ENCODE measurements at places on chromosomes 3 and 15.

GRCh38 chr3:133996251-133996661 lies 33.5 kb downstream of the SLCO2A1 start:
- DNase-seq = no peak

DNA sequence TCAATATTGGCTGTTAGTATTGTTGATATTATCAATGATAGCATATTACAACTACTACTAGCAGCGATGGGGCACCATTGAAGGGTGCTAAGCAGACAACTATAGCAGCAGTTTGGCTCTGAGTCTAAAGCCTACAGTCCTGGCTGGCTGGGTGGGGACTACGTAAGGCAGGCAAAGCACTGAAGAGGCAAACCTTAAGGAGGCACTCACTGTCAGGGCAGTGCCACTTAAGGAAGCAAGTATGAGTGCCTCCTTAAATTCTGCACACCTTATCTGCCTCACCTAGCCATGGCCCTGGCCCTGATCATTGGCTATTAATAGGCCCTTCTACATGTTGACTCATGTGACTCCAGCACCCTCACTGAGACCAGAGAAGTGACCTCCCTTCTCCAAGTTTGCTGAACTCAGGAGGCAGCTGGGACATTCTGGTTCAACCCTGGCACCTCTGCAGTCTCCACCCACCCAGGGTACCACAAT lies 20.6 kb downstream of the CDCP1 start:
- DNase-seq = no peak

- no peak for DNase-seq
These were observed 35.3 kb downstream of the KLF13 start for GRCh38 chr15:31361764-31362515.

DNA sequence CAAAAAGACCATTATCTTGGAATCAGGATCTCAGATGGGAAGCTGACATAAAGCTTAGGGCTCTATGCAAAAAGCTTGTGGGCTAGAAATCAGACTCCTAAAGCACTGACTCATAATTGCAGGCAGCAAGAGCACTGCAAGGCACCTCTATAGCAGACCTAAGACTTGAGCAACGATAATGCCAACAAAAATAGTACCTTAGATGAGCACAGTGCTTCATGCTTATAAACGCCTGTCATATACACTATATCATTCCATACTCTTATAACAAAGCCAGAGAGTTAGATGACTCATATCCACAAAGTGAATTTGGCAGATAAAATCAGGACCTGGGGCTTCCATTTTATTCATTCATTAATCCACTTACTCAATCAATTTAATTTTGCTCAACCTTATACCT lies 560.8 kb downstream of the MCTP2 start:
- DNase-seq = no peak

GRCh38 chr3:63851287-63851686 lies 12.3 kb downstream of the THOC7 start:
- no peak for DNase-seq

- no peak for DNase-seq
These were observed 15.8 kb downstream of the SLC12A1 start for GRCh38 chr15:48221885-48222284.

DNA sequence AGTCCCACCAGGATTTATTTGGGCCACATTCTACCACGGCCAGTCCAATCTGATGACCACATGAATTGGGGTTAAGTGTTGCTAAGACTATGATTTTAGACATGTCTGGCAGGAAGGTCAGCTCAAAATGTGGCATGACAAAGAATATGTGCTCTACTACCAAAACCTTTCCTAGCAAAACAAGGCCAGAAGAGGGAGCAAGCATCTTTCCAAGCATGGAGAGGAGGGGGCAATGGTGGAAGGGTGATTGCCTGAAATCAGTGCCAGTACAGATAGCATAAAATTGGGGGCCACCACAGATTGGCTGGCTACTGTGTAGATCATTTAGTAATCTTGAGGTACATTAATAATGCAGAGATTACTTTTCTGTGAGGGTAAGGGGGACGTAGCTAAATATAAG lies 43.2 kb downstream of the TMEM39A start:
- DNase-seq = no peak

GRCh38 chr3:129123314-129124060 lies 1.9 kb upstream of the RAB43 start:
- peak; percentile 66 for DNase-seq

GRCh38 chr3:196270499-196270898 lies 17.0 kb downstream of the PCYT1A start:
- DNase-seq = no peak

GRCh38 chr3:196918968-196919367 lies 23.4 kb downstream of the NCBP2 start:
- no peak for DNase-seq

GRCh38 chr3:32873531-32874130 lies 55.8 kb downstream of the TRIM71 start:
- DNase-seq = no peak

GRCh38 chr15:100114100-100114499 lies 227.7 kb downstream of the ADAMTS17 start:
- no peak for DNase-seq

- DNase-seq = no peak
These were observed 134.4 kb upstream of the FAM3D start for GRCh38 chr3:58800940-58801339.

GRCh38 chr15:86647810-86648440 lies 568.3 kb downstream of the AGBL1 start:
- DNase-seq = no peak

- no peak for DNase-seq
These were observed 18.8 kb upstream of the SACM1L start for GRCh38 chr3:45670436-45670835.

DNA sequence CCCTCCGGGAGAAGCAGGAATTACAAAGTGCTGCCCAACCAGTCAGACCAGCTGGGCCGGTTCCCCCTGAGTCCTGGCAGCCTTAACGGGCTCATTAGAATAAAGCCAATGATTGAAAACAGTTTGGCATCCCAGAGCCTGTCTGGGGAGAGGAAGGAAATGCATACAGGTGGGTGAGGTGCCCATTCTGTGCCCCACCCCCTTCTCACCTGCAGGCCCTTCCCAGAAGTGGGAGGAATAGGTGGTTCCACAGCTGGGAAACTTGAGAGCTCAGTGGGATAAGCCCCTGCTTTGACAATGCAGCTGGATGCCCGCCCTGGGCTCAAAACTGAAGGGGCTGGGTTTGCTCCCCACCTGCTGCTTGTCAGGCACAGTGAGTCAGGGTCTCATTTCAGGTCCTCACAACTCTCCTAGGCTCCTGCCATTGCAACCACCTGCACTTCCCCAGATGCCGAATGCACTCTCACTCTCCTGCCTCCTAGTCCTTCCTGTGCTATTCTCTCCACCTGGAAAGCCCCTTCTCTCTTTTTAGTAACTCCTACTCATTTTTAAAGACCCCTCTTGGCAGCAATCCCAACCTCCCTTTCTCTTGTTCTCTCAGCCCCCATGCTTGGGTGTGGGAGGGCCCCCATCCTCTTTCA lies 5.5 kb upstream of the BUB1B start:
- no peak for DNase-seq

- DNase-seq = peak; percentile 67
These were observed 47.0 kb downstream of the ZNF609 start for GRCh38 chr15:64507293-64507802.

GRCh38 chr3:66394753-66395249 lies 106.0 kb downstream of the LRIG1 start:
- DNase-seq = peak; percentile 58

GRCh38 chr15:76344893-76345582 lies 8.5 kb downstream of the ISL2 start:
- DNase-seq = no peak

GRCh38 chr3:20197775-20198174 lies 11.8 kb upstream of the SGO1 start:
- DNase-seq = no peak

DNA sequence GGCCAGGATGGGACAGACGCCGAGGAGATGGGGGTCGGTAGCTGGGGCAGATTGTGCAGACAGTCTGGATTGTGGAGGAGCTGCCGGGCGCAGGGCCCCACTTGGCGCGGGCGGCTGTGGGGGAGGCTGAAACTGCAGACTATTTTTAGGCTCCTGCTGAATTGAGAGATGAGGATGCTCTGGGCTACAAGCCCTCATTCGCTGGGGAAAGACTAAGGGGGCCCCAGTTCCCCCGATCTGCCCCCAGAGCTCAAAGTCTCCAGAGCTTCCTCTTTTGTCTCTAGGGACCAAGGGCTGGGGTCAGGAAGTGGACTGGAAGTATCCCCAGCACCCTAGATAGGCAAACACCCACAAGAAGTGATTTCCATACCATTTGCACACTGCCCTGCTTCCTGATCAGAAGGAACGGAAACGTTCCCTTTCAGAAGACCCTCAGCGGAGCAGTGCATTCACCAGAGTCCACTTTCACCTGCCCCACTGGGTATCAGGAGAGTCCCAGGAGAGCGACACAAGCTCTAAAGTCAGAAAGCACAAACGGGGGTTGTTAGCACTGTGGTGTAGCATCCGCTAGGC lies 29.7 kb downstream of the SEMA7A start:
- DNase-seq = no peak

DNA sequence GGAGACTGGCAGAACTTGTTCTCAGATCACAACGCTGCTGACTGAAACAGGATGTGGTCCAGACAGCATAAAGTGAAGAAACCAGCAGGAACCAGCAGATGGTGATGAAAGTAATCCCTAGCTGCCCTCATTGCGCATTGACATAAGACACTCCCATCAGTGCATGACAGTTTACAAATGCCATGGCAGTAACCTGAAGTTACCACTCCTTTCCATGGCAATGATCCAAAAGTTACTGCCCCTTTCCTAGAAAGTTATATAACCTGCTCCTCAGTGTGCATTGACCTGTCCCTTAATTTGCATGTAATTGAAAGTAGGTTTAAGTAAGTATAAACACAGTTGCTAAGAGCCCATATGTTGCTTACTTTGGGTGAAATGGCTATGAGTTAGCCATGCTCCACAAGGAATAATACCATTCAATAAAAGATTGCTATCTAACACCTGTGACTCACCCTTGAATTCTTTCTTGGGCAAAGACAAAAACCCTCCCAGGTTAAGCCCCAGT lies 149.1 kb upstream of the CD96 start:
- peak; percentile 65 for DNase-seq

DNA sequence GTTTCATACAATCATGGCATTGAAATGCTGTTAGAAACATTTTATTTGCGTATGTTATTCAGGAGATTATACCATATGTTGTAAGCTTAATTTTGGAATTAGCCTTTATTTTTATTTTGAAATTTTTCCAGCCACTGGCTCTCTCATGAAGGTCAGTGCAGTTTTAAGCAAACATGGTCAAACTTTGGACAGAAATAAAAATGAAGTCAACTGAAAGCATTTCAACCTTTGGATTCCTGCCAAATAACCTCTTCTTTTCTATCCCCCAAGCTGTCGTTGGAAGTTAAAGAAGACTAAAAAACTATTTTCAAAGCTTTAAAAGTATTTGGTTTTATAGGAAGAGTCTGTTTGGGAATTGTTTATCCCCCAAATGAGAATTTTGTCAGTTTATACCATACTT lies 846.6 kb downstream of the MCTP2 start:
- no peak for DNase-seq

DNA sequence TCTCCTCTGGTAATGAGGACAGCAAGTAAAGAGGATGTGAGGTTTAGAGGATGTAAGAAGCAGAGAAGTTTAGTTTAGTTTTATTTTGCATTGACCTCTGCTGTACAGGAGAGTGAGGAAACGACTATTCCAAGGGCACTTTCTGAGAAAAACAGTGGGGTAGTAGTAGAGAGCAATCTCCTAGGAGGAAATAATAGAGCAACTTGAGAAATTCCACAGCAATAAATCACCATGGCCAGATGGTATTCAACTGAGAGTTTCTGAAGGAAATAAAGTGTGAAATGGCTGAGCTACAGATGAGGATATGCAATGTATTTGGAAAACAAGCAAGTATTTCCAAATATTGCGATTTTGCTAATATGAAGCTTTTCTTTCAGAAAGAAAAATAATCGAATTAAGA lies 118.9 kb downstream of the DPH6 start:
- DNase-seq = no peak

DNA sequence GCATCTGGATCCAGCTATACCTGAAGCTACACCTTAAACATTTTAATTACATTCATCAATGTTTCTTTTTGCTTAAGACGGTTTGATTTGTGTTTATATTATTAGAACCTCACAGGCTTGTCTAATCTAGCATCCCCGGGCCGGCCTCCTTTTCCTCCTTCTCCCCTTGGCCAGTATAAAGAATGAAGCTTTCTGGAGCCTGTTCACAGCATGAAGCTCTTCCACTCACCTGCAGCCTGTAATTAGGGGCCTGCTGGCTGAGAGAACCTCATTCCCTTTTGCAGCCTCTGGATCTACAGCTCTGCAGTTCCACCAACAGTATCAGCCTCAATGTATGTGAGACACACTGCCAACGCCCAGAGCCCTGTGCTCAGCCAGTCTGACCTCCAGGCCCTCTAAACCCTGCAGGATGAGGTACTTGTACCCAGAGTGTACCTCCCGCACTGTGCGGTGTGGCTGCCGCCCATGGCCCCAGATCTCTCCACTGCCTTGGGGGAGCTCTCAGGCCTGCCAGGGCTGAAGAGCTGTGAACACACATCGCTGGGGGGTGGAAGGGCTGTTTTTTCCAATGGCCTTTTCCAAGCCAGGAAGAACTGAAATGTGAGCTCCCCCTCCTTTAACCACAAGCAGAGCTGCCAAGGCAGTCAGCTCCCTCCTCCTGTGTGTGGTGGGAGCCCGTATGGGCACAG lies 114.7 kb upstream of the ALDH1A3 start:
- peak; percentile 42 for DNase-seq

DNA sequence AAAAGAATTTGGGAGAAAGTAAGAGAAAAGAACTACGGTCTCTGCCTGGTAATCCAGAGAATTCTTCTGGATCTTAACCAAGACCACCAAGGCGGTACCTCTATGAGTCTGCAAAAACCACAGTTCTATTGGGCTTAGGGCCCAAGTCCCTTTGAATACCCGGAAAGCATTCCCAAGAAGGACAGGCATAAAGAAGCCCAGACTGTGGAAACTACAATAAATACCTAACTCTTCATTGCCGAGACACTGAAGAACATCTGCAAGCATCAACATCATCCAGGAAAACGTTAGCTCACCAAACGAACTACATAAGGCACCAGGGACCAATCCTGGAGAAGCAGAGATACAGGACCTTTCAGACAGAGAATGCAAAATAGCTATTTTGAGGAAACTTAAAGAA lies 162.3 kb upstream of the TMC3 start:
- DNase-seq = no peak

DNA sequence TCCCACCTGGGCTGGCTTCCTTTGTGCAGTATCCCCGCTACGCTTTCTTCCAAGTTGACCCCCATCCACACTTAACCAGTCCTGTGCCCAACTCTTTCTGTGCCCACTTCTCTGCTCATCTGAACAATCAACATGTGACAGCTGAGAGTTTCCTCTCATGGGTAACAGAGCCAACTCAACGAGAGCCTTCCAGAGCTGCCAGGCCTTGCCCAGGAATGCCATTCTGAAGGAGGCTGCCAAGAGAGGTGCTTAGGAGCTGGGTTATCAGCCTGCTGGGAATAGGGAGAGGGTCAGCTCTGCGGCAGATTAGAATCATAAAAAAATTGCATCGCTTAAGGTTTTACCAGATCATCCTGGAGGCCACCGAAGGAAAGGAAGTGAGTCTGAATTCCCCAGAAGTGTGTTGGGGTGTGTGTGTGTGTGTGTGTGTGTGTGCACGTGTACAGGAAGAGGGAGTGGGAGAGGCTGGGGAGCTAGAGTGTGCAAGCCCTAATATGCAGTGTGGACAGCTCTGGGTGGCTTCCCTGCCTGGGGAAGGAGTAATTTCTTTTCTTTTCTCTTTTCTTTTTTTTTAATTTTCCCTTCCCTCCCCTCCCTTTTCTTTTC lies 66.7 kb downstream of the ITGA11 start:
- no peak for DNase-seq

GRCh38 chr3:17047894-17048293 lies 163.1 kb downstream of the PLCL2 start:
- no peak for DNase-seq

GRCh38 chr3:19488939-19489338 lies 340.6 kb downstream of the KCNH8 start:
- DNase-seq = no peak
